ENCODE measurements at places on chromosomes 5 and 9.
A peak's percentile ranks its signal among the peaks of the same experiment; 100 is the strongest.

- DNase-seq: no peak
Measured at GRCh38 chr5:127660047-127660733, 11.3 kb downstream of the CTXN3 start.

GRCh38 chr5:61330341-61330844 is 1.7 kb upstream of the ZSWIM6 start:
- peak; percentile 27 for DNase-seq

DNA sequence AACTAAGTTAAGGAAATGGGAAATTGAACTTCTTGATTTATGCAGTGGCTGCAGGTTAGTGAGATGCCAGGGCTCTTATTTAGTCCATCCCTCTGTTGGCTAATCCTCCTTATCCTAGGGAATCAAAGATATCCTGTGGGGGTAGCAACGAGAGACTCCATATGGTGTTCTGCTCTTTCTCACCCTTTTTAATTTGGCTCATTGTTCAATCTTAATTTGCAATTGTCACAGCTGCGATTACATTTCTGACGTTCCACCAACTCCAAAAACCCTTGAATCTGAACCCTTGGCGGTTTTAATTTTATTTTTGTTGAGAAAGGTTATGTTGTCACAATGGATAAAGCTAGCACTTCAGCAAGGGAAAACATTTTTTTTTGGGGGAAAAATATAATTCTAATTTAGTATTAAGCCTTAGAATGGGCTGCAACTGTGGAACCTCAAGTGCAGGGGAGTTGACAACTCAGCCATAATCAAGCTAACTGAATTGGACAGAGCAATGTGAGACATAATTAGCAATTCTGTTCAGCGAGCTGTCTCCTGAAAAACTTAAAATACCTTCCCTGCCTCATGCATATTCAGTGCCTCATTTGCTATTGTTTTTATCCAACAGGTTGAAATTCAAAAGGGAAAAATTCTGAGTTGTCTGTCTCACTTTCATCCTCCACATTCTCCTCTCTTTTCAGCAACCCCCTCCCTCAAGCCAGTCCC is 91.3 kb downstream of the MAT2B start:
- no peak for DNase-seq

GRCh38 chr5:181188700-181189362 is 16.2 kb downstream of the TRIM7 start:
- DNase-seq: peak; percentile 57

DNA sequence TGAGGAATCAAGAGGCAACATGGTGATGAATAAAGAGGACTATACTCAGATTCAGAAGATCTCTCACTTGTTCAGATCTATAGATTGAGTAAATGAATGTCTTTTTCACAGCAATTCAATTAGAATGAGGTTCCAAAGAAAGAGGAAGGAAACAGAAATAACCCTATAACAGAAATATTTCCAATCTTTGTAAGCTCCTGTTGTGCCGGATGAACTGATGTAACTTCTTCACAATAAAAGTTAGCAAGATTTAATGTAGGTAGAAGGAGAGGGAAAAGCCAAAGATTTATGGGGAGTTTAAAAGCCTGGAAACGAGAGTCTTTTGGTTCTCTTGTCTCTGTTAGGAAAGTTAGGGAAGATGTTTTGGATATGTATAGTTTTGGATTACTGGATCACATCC is 92.1 kb downstream of the PBX3 start:
- DNase-seq: no peak
